ENCODE measurements at places on chromosomes 2 and 18.
A peak's percentile ranks its signal among the peaks of the same experiment; 100 is the strongest.

- no peak for DNase-seq
These were observed 27.1 kb upstream of the ODC1 start for GRCh38 chr2:10475221-10475722.

DNA sequence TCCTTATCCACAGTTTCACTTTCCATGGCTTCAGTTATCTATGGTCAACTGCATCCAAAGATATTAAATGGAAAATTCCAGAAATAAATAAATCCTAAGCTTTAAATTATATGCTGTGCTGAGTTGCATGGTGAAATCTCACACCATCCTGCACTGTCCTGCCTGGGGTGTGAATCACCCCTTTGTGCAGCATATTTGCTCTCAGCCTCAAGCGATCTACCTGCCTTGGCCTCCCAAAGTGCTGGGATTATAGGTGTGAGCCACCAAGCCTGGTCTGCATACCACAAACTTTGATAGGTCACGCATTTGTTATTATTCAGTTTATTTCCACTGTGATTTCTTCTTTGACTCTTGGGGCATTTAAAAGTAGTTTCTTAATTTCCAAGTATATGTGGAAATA, 117.2 kb downstream of the SPIRE1 start:
- no peak for DNase-seq

- DNase-seq: no peak
These were observed 249.9 kb downstream of the DYSF start for GRCh38 chr2:71702971-71703898.

DNA sequence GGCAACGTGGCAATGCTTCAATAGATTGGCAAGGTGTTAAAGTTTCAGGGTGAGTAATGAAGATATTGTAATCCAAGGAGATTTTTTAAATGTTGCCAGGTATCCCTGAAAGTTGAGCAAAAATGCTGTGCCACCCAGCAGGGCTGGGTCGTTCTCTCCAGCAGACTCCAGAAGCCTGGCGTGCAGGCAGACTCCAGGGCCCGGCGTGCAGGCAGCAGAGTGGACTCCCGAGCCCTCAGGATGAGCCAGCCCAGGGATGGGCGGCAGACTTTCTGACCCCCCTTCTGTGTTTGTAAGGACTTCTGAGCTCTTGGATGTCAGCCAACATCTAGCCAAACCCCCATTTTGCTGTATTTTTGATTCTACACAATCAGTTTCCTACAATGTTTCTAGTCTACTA, 289.1 kb downstream of the ZNF516 start:
- DNase-seq: no peak

DNA sequence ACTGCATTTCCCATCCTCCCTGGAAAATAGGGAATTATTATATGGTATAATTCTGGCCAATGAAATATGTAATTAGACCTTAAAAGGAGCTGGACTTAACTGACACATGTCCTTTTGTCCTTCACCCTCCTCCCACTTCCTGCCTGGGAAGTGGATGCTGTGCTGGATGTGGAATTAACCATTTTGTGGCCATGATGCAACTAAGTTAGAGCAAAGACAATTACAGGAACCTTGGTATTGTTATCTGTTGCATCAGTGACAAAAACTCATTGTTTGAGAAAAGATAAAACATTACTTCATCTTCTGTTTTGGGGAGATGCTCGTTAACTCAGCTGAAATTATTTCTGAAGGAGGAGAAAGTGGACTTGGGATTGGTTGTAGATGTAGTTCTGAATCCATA, 227.7 kb upstream of the BOD1L2 start:
- no peak for DNase-seq

- DNase-seq: no peak
These were observed 117.9 kb downstream of the SETBP1 start for GRCh38 chr18:44798433-44799048.

DNA sequence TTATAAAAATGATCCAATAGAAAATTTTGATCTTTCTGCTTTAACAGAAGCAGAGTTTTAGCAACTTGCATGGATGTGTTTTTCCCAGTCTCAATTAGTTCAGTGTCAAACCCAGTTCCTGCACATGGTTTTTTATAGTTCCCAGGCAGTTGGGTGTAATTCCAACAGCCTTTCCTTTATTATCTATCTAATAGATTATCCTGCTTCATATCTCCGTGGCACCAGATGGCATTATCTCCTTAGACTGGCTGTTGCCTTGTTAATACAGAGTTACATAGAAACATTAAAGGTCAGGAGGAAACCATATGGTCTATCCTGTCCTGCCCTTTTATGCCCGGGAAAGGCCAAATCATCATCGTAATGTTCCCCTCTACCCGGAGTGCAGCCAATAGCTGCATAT, 400.9 kb upstream of the SMIM21 start:
- no peak for DNase-seq

DNA sequence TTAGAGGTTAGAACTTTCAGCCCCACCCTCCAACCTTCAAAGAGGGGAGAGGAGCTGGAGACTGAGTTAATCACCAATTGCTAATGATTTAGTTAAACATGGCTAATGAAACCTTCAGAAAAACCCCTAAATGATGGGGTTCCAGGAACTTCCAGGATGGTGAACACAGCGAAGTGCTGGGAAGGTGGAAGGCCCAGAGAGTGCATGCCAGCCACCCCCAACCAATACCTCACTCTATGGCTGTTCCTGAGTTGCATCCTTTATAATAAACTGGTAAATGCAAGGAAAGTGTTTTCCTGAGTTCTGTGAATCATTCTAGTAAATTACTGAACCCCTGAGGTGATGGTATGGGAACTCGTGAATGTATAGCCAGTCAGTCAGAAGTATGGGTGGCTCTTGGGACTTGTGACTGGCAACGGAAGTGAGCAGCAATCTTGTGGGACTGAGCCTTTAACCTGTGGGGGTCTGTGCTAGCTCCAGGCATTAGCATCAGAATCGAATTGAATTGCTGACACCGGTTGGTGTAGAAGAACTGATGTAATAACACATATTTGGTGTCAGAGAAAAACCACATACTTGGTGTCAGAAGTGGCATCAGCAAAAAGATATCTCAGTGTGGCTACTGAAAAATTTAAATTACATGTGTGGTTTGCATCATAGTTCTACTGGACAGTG, 37.4 kb downstream of the NPHP1 start:
- DNase-seq: no peak

DNA sequence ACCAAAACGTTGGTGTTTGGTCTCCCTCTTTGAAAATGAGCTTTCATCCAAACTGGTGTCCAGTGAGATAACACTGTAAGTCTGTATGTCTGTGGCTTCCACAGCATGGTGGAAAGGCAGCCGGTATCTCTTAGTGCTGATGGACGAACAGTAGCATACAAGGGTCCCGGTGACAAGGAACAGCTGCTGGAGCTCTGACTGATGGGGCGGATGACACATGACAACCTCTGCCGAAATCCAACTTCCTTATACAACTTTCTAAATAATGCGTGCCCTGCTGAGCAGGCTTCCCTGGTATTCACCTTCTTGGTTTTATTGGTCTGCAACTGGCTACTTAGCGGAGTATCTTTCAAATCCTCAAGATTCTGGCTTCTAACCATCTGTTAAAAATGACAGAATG, 216.2 kb downstream of the SRBD1 start:
- DNase-seq: no peak

- no peak for DNase-seq
These were observed 762 bp downstream of the VPS4B start for GRCh38 chr18:63421514-63421913.

DNA sequence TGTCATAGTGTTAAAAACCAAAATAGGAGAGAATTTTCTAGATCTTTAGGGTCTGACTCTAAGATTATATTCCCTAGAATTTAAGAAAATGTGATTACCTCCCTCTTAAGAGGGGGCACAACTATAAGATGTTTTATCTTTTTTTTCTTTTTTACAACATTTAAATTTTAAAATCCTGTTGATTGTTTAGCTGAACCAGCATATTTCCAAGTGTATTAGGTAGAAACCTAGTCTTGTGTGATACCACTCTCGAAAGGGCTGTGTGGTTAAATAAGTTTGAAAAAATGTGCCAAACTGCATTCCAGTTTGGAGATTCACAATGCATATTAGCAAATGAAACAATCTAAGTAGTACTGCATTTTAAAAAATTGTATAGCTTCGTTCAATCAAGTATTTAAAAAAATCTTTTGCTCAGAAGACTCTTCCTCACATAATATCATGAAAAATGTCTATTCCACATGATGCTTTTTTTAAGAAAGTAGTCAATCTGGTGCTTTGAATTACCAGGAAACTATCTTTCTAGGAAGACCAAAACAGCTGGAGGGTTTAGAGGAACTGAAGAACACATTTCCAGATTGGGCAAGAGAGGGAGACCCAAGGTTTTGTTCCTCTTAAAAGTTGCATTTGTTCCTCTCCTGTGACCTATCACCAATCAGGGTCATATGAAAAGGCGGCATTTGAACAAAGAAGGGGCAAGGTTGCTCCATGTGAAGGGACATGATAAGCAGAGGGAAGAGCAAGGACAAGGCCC, 98.8 kb downstream of the DPP4 start:
- DNase-seq: no peak

GRCh38 chr18:70263336-70263735, 25.5 kb upstream of the SOCS6 start:
- no peak for DNase-seq

- DNase-seq: peak; percentile 78
These were observed 161.0 kb upstream of the ZFP36L2 start for GRCh38 chr2:43387092-43388062.

DNA sequence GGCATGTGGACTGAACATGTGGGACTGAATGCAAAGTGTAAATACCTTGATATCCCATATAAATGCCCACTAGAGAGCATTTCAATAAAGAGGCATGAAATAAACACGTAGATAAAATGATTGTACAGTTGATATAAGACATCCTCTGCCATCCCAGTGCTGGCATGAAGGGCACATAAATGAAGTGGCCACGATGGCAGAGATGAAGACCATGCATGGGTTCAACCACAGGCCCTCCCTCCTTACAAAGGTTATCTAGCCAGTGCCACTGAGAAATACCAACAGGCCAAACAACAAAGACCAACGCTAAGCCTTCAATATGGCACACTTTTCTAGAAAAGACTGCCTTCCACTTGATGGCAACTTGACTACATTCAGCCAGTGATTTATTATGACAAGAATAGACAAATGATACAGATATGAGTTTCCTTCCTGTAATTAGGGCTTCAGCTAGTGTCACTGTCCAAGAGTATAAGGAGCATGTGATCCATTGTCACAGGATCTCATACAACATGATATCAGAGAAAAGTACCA, 493.9 kb upstream of the MAP2 start:
- DNase-seq: no peak

- no peak for DNase-seq
These were observed 1.4 kb upstream of the ATP5F1A start for GRCh38 chr18:46099463-46099862.

DNA sequence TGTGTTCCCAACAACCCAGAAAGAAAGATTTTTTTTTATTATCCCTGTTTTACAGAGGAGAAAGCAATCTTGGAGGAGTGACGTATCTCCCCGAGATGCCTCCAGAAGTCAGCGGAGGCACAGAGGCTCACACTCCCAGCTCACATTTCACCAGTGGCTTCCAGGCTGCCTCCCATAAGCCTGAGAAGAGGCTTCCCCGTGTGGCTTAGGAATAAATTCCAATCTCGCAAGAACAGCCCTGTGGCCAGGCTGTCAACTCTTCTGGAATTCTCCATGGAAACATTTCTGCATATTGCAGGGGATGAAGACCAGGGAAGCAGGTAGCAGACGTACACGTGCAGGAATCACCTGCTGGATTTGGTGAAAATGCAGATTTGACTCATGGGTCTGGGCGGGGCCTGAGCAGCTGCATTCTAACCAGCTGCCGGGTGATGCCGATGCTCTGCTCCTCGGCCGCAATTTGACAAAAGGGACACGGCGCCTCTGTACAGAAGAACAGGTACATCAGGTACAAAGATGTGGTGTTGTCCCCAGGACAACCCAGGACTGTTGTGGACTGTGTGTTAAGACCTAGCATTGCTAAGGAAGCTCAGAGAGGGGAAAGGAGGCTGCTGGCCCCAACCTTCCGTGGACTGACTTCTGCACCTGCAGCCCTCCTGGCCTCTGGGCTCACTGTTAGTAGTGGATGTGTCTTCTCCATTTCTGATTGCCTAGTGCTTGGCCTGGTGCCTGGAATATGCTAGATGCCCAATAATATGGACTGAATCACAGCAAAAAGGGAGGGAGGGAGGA, 114.2 kb upstream of the ID2 start:
- no peak for DNase-seq

DNA sequence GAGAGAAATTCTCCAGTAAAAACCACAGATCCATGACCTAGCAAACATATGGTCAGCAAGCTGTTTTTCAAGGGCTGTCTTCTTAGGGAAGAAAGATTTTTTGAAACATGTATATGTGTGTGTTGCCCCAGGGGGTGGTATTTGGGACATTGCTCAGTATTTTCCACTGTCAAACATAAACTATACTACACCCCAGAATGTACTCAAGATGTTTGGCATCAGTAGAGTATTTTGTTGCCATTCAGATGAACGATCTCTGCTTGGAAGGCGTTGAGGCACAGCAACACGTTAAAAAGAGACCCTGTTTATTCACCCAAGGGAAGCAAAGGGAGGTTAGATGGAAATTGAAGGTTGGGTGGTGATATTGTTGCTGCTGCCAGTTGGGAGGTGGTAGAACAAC, 30.0 kb downstream of the EEF1B2 start:
- DNase-seq: no peak

DNA sequence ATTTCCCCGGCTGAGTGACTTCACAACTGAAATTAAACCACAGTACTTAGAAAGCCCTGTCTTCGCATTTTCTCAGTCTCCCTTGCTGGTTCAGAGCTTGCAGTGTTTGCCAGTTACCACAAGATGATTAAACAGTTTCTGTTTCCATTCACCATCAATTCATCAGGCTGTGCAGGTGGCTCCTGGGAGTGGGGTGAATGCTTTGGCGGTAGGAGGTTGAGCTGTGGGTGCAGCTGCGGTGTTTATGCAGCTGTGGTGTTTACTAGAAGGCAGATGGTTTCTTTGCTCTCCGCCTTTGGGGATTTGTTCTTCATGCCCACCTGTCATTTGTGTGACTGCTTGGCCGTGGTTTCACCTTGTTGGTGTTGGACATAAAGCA, 16.1 kb downstream of the ACOXL start:
- DNase-seq: peak; percentile 93

DNA sequence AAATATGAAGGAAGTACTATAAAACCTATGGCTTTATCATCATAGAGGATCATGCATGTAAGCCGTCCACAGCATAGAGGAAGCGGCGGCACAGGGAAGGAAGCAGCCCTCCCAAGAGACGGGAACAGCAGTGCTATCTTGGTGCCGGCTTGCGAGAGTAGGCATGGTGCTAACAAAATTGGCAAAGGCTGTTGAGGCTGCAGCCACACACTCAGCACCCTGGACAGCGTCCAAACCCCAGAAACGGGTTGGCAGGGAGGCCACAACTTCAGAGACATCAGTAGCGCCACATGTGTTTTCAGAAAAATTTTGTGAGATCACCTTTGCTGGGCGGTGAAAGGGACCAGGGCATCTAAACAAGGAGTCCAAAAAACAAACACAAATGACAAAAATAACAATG, 37.7 kb downstream of the NETO1 start:
- DNase-seq: no peak

- DNase-seq: no peak
These were observed 257.9 kb downstream of the PTPRM start for GRCh38 chr18:7824970-7825369.

- DNase-seq: no peak
These were observed 35.3 kb downstream of the KCNF1 start for GRCh38 chr2:10947005-10947440.

GRCh38 chr2:28300485-28301341, 91.9 kb upstream of the FOSL2 start:
- no peak for DNase-seq
